ENCODE measurements at places on chromosomes 4 and X.
A peak's percentile ranks its signal among the peaks of the same experiment; 100 is the strongest.

DNA sequence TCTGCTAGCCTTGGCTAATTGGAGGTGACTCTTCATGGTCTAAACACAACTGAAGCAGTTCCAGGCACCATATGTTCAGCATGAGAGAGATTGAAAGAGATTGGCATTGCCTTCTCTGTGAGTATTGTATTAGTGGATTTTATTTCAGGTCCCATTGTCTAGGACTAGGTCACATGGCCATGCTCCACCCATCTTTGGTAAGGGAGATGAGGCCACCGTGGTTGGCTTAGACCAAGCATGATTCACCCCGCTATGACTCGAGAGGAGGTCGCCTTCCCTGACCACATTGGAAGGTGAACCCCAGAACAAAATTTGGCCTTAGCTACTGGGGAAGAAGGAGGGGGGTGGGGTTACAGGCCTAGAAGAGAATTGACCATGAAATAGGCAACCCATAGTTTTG, 109.9 kb upstream of the BCOR start:
- no peak for DNase-seq

- DNase-seq: peak; percentile 56
Measured at GRCh38 chr4:109803924-109804571, 2.2 kb upstream of the CFI start.

- no peak for DNase-seq
Measured at GRCh38 chrX:70488856-70489255, 44.2 kb downstream of the DLG3 start.

GRCh38 chr4:183262776-183263100, 57.3 kb downstream of the CLDN22 start:
- DNase-seq: no peak

GRCh38 chrX:100625985-100626491, 10.6 kb downstream of the TSPAN6 start:
- no peak for DNase-seq

- DNase-seq: no peak
Measured at GRCh38 chr4:108484187-108484586, 136.2 kb upstream of the RPL34 start.

DNA sequence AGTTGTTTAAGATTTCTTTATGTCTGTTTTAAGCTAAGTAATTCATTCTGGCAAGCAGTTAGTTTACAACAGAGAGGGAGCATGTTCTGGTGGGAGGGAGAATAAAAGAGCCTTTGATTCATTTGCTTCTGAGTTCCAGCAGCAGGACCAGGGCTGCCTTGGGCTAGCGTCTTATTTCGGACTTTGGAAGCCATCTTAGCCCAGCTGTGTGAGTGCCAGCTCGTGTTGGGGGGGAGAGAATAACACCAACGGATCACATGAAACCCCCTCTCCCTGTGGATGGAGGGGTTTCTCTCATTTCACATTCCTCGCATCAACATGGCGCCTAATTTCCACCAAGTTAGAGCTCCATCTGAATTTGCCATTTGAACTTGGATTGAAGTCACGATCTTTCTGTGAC, 7.4 kb downstream of the GAB1 start:
- peak; percentile 86 for DNase-seq

GRCh38 chr4:162706632-162707031, 460.1 kb downstream of the NAF1 start:
- no peak for DNase-seq

GRCh38 chrX:48761674-48762471, at the start of gene GLOD5:
TSS of gene GLOD5 (plus strand) at chrX:48761747. CDS start at chrX:48761791, 44 bp downstream.
- DNase-seq: no peak

- DNase-seq: no peak
Measured at GRCh38 chr4:20249333-20249732, 2.4 kb upstream of the SLIT2 start.

- DNase-seq: no peak
Measured at GRCh38 chrX:95945528-95945927, 739.1 kb upstream of the DIAPH2 start.

DNA sequence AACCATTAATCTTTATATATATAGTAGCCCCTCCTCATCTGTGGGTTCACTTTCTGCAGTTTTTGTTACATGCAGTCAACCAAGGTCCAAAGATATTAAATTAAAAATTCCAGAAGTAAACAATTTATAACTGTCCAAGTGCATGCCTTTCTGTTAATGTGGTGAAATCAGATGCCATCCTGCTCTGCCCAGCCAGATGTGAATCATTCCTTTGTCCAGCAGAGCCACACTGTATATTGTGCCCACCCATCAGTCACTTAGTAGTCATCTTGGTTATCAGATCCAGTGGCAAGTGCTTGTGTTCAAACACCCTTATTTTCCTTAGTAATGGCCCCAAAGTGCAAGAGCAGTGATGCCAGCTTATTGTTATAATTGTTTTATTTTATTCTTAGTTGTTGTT, 17.2 kb upstream of the PRDM5 start:
- DNase-seq: peak; percentile 51

DNA sequence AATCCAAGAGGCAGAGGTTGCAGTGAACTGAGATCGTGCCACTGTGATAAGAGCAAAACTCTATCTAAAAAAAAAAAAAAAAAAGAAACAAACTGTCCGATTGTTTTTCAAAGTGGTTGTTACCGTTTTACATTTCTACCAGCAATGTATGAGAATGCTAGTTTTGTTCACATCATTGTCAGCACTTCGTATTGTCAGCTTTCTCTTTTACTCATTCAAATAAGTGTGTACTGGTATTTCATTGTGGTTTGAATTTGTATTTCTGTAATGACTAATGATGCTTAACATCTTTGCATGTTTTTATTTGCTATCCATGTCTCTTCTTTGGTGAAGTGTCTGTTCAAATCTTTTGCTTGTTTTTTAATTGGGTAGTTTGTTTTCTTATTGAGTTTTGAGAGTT, 65.8 kb downstream of the GPR101 start:
- no peak for DNase-seq

DNA sequence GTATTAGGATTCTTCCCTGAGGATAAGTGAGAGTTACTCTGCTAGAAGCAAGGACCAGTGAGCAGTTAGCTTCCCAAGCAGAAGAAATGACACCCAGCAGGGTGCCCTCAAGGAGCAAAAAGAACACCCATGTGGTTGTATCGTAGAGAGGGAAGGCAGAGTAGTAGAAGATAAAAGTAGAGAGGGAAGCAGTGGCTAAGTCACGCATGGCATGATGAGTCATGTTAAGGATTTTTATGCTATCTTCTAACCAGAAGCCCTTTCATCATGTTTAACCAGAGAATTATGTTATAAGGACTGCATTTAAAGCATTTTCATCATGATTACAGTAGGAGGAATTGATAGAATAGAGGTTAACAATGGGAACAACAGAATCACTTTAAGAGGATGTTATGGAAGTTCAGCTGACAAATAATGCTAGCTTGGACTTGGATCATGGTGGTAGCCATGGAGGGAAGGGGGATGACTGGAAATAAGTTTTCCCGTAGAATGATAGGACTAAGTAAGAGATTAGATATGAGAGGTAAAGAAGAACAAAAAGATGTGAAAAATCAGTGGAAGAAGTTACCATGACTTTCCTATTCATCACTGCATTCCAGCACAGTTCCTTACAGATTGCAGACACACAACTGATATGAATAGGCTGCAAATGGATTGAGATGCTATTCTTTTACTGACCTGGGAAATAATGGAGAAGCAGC, 383.5 kb upstream of the INTU start:
- DNase-seq: peak; percentile 51

GRCh38 chrX:48835524-48836329, at the start of gene PCSK1N:
TSS of gene PCSK1N (minus strand) at chrX:48835610. CDS start at chrX:48835532, 78 bp downstream.
- DNase-seq: no peak

GRCh38 chrX:151987108-151987507, 12.6 kb upstream of the GABRE start:
- DNase-seq: no peak

DNA sequence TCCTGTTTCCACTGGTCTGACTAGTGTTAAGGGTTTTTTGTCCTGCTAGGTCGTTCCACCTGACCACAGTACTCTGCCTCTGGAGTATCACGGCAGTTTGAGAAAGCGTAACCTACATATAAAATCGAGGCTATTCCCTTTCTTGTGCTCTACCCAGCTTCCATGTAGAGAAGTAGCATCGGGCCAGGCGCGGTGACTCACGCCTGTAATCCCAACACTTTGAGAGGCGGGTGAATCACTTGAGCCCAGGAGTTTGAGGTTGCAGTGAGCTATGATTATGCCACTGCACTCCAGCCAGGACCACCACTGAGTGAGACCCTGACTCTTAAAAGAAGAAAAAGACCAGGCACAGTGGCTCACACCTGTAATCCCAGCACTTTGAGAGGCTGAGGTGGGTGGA, 7.5 kb downstream of the PPEF1 start:
- DNase-seq: no peak

- no peak for DNase-seq
Measured at GRCh38 chrX:110226931-110227330, 91.0 kb downstream of the AMMECR1 start.

DNA sequence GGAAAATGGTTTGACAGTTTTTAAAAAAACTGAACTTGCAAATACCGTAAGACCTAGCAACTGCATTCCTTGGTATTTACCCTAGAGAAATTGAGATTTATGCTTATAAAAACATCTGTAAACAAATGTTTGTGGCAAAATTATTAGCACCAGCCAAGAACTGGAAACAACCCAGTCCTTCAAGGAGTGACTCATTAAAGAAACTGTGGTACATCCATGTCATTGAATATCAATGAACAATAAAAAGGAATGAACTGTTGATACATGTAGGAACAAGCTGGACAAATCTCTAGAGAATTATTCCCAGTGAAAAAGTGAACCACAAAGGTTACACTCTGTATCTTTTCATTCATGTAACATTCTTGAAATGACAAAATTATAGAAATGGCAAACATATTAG, 240.2 kb upstream of the ADAMTS3 start:
- DNase-seq: no peak

GRCh38 chrX:22053481-22053880, 21.4 kb downstream of the PHEX start:
- no peak for DNase-seq

DNA sequence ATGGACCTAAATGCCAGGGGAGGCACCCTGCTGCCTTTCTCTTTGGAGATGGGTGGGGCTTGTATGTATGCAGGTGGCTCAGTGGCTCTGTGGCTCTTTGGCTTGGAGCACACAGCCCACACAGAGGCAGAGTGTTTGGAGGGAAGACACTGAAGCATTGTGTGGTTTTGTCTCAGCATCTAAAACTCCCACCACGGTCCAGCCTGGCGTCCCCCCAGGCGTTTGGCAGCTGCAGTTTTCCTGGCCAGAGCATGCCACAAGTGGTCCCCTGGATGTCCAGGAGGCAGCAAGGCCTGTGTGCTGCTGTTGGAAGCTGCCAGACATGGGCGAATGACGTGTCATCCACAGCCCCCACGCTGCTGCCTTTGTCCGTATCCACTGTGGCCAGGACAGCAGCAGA, 32.2 kb upstream of the PSAPL1 start:
- DNase-seq: no peak

DNA sequence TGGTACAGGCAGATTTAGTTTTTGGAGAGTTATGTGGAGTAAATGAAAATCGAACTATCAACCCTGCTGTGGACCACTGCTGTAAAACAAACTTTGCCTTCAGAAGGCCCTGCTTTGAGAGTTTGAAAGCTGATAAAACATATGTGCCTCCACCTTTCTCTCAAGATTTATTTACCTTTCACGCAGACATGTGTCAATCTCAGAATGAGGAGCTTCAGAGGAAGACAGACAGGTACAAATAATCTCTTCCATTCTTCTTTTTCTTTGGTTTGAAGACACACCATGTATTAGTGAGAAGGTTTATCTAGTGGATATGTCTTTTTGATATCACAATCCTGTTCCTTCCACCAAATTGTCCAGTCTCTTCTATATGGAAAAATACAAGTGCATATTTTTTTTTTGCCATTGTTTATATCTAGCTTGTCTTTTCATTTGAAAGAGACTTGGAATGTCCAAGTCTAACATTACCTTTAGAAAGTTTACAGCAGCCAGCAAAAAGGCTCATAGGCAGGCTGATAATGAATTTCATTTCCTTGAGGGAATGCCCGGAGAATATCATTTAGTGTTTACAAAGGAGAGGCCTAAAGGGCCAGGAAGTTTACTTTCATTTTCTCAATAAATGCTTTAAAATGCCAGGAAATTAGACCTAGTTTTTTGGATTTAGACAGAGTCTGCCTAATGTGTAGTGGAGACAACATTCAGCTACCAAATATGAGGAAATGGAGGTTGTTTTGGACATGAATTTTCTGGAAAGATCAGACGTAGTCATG, 18.6 kb downstream of the AFM start:
- no peak for DNase-seq

- no peak for DNase-seq
Measured at GRCh38 chr4:68960294-68961163, 8.9 kb upstream of the UGT2A3 start.

DNA sequence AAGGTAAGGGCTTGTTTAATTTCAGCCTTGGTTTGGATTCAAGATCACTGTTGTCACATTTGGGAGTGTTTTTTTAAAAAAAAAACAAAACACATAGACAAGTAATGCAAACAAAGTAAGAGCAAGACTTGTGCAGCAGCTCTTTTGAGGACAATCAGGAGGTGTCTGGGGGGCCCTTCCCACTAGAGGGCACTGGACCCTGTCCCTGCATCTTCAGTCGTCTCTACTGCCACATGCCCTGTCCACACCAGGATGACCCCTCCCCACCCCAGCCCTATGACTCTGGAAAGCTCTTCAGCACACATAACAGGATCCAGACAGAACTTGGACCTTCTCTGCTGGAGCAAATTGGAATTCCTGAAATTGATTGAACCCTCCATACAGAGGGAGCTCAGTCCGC, 71.0 kb downstream of the USP46 start:
- no peak for DNase-seq

DNA sequence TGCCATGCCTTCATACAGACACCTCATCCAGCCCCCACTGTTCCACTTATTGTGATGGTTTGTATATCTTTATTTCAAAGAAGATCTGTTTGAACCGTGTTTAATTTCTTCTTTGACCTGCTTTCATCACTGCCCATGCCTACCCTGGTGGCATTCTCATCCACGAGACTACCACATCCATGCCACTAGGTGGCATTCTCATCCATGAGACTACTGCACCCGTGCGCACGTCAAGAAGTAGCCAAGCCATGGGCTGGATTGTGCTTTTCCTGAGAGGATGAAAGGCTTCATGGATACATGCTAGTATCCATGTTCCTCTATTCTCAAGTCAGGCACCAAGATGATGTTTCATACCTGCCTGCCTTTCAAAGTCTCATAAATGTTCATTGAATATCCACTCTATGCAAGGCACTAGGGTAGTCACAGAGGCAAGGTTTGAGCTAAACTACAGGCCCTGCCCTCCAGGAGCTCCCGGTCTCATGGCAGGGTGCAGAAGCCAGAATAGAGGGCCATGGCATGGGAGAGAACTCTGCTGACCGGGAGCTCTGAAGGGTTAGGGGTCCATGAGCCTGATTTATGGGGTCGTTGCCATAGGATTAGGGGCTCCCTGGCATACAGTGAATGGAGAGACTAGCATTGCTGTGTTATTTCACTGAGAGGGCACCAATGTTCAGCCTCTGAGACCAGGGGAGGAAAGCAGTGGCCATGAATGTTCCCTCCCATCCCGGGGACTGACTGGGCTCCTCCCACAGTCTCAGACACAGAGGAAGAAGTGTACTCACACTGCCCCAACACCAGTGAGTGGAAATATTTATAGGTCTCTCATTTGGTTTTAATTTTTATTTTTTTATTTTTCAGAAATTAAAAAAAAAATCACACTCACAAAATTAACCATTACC, 24.8 kb upstream of the EOLA2 start:
- peak; percentile 53 for DNase-seq

GRCh38 chr4:95293014-95293413, 255.8 kb downstream of the UNC5C start:
- no peak for DNase-seq
